NCI-H1105 treated with DMSO at 0.1 percent for 48 hours (cell line): ENCODE measurements at places on chromosomes 2 and 18.
A peak's percentile ranks its signal among the peaks of the same experiment; 100 is the strongest.

GRCh38 chr2:199488772-199489400 is 31.1 kb upstream of the SATB2 start:
- DNase-seq = peak; percentile 20

DNA sequence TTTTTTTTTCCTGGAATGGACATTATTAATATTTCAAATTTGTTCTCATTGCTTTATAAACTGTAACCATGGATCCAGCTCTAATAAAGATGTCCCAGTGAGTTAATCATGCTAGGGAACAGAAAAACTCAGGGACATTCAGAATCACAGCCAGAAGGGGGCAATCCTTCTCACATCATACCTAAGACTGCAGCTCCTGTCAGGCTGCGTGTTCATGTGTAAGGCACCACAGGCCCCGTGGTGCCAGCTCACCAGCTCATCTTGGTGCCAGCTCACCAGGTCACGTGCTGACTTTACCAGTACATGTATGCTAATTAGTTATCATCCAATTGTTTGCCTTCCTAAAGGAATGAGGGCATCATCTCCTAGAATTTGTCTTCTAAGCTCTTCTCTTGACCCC is 84.7 kb upstream of the NEDD4L start:
- DNase-seq = peak; percentile 35

- no peak for DNase-seq
Measured at GRCh38 chr2:111972955-111973565, 74.7 kb downstream of the MERTK start.

DNA sequence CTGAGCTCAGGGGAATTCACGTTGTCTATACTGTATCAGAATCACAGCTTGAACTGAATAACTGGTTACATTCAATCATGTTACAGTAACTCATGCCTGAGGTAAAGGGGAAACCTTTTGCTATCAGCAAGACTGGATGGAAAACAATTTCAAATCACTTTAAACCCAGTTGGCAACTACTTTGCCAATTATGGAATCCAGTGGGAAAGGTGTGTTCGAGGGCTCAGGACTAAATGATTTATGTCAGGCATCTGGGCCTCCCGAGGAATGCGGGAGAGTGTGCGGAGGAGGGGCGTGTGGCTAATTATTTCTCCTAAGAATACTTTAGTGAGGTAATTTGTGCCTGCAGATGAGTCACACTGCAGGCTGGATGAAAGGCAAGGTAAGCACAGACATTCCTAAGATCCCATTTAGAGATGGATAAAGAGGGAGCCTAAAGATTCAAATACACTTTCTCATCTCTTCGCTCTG is 100.1 kb downstream of the HRH4 start:
- no peak for DNase-seq

DNA sequence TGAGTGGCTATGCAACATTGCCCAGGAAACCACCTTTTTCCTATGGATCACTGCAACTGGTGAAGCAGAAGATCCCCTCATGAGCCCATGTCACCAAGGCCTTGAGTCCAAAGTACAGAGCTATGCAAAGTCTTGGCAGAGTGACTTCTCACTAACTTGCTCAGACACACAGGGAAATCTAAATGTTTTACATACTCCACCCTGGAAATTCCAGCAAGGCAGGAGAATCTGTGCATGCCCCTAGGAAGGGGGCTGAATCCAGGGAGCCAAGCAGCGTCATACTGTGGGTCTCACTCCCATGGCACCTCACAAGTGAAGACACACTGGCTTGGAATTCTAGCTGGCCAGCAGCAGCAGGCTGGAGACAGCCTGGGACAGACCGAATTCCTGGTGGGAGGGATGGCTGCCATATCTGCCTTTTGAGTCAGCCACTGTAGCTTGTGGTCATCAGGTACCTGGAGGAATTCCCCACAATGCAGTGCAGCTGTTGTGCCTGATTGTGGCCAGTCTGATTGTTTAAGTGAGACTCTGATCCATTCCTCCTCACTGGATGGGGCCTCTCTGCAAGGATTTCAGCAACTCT is 1817.4 kb downstream of the SUCLG1 start:
- DNase-seq = no peak

DNA sequence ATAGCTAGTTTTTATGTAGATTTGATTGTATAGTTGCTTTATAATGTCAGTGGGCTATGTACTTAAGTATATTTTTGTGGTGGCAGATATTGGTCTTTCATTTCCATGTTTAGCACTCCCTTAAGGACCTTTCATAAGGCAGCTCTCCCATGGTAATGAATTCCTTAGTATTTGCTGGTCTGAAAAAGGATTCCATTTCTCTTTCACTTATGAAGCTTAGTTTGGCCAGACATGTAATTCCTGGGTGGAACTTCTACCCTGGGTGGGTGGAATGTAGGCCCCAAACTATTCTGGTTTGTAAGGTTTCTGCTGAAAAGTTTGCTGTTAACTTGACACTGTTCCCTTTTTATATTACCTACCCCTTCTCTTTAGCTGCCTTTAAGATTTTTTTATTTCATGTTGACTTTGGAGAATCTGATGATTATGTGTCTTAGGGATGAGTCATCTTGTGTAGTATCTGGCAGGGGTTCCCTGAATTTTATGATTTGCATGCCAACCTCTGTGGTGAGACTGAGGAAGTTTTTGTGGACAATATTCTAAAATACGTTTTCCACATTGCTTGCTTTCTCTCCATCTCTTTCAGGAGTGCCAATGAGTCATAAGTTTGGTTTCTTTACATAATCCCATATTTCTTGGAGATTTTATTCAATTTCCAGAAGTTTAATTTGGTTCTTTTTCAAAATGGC is 65.4 kb upstream of the VRK2 start:
- DNase-seq = no peak

- no peak for DNase-seq
Measured at GRCh38 chr18:69916412-69916811, 31.3 kb downstream of the CD226 start.

GRCh38 chr2:199646439-199646838 is 188.7 kb upstream of the SATB2 start:
- no peak for DNase-seq

- no peak for DNase-seq
Measured at GRCh38 chr18:41244591-41245037, 710.4 kb upstream of the PIK3C3 start.

GRCh38 chr18:39425172-39425850 is 1859.7 kb upstream of the CELF4 start:
- DNase-seq = no peak

GRCh38 chr2:103991591-103991990 is 862.3 kb upstream of the POU3F3 start:
- DNase-seq = no peak

DNA sequence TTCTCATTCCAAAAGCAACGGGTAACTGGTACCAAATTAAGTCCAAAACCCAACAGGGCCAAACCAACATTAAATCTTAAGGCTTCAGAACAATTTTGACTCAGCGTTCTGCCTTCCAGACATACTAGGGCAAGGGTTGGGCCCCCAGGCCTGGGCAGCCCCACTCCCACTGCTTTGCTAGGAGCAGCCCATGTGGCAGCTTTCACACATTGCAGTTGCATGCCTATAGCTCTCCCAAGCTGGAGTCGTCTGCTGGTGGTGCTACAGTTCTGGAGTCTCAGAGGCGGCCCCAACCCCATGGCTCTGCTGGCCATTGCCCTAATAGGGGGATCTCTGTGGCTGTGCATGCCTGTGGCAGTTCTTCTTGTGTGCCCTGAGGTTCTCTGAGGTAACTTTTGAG is 37.6 kb upstream of the CD226 start:
- DNase-seq = no peak

GRCh38 chr18:2848247-2849246 is 1.7 kb downstream of the EMILIN2 start:
- no peak for DNase-seq

GRCh38 chr2:209473930-209474419 is 50.1 kb downstream of the MAP2 start:
- peak; percentile 38 for DNase-seq

- DNase-seq = no peak
Measured at GRCh38 chr18:24544949-24545348, 84.5 kb downstream of the HRH4 start.

GRCh38 chr2:2646433-2647051 is 315.5 kb upstream of the MYT1L start:
- no peak for DNase-seq

GRCh38 chr2:12884713-12885282 is 168.1 kb downstream of the TRIB2 start:
- no peak for DNase-seq

- no peak for DNase-seq
Measured at GRCh38 chr2:112021781-112022231, 33.3 kb upstream of the TMEM87B start.
